RWPE1 (cell line): ENCODE measurements at places on chromosomes 3 and 15.

GRCh38 chr3:119733812-119734211 is 31.0 kb downstream of the CFAP91 start:
- DNase-seq, result no peak

GRCh38 chr15:60000113-60000823 is 3.8 kb upstream of the FOXB1 start:
- DNase-seq, result no peak

GRCh38 chr15:30859091-30859874 is 44.4 kb upstream of the FAN1 start:
- peak; percentile 17 for DNase-seq

DNA sequence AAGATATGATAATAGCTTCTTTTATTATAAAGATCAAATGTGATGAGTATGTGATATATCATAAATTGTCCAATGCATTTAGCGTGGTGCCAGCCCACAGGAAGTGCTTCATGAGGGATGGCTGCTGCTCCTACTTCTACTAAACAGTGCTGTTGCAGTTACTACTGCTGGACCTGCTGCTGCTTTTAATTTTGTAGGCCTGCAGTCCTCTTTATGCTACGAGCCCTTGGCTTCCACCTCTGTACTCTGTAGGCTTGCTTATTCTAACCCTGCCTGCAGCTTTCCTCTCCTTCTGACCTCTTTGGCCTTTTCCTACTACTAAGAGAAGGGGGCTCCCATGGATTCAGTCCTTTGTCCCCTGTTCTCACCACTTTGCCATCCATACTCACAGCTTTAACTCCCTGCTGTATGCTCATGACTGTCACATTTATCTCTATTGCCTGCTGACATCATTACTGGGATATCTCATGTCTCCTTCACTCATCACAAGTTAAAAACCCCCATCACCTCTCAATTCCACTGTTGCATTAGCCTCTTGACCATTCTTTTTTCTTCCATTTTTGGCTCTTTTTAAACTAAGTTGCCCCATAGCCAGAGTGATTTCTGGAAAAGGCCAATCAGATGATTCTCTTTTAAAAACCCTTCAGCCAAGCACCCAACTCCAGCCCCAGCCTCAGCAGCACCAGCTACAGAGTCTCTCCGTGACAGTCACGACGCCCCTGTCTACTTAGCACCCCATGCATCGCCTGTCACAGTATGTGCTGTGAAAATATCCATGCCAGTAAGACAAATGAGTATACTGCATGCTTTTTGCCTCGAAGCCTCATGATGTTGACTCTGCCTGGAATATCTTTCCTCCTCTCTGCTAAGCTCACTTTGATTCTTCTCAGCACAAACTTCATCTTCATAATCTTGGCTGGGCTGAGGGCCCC is 56.3 kb downstream of the PLCL2 start:
- no peak for DNase-seq

- DNase-seq, result no peak
Measured at GRCh38 chr3:10520072-10520471, 14.7 kb upstream of the ATP2B2 start.

GRCh38 chr15:94400526-94401298 is 169.4 kb downstream of the MCTP2 start:
- DNase-seq, result no peak

GRCh38 chr15:28885630-28886430 is at the start of gene APBA2:
TSS of gene APBA2 (plus strand) at chr15:28885974. CDS start at chr15:29053885, 167,911 bp downstream.
- DNase-seq, result peak; percentile 32

DNA sequence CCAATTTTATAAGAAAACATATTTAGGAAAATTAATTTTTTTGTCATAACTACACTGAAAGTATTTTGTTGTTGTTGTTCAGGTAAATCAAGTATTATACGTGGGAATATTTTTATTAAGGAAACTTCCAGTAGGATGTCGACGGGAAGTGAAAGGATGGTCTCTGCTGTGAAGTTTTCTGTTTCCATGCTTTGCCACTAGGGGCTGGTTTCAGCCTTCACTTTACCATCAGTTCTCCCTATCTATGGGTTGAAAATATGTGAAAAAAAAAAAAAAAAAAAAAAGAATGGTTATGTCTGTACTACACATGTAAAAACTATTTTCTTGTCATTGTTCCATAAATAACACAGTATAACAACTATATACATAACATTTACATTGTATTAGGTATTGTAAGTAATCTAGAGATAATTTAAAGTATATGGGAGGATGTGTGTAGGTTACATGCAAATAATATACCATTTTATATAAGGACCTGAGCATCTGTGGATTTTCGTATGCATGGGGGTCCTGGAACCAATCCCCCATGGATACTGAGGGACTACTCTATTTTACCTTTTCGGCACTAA is 136.7 kb downstream of the SMAD6 start:
- DNase-seq, result no peak

- no peak for DNase-seq
Measured at GRCh38 chr3:25427155-25427554, 908 bp upstream of the RARB start.
